ENCODE measurements at places on chromosomes 12 and 14.

DNA sequence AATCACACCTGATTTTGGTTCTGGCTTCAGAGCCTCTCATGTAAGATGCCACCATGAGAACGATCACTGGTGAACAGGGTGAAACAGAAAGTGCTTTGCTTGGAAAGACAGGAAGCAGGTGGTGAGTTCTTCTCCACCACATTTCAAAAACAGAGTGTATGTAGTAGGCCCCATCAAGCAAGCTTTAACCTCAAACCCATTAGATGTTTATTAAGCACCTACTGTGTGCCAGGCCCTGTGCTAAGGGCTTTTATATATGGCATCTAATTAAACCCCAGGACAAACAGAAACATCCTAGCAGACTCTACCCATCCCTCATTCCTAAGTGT, 47.8 kb upstream of the MED13L start:
- no peak for DNase-seq

- DNase-seq = no peak
Observed at GRCh38 chr12:48787791-48788523, 932 bp downstream of the ADCY6 start.

DNA sequence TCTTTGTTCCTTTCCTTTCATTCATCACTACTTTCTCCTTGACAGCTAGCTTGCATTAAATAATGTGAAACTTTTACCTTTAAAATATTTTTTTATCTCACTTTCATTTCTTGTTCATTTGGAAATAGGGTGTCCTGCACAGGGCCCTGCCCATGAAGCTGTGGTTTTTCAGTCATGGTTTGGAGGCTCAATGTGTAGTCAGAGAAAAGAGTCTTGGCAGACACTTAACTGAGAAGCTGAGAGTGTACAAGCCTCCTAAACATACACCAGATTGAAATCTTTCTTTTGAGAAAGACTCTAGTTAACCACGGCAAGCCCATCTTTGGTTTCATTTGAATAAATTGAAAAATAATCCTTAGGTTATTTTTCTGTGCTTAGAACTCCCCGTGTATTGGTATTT, 74.2 kb downstream of the KICS2 start:
- DNase-seq = no peak

DNA sequence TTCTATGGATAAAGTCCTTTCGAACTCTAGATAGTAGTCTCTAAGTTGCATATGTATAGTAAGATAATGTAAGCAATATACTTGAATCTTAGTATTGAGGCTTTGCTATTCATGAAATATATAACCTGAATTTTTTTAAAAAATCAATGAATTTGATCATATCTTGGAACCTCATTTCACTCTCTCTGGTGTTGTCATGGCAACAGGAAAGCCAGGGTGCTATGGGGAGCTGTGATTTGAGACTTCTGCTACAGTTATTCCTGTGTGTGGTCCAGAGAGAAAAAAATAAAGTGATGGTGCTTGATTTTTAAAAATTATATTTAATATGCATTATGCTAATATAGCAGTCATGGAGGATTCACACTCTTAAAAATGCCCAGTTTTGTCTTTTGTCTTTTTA, 508.0 kb downstream of the SNAPC1 start:
- no peak for DNase-seq

GRCh38 chr12:93857991-93858447, 180.8 kb downstream of the CRADD start:
- DNase-seq = no peak

GRCh38 chr14:62409169-62409568, 636.1 kb downstream of the KCNH5 start:
- DNase-seq = no peak

DNA sequence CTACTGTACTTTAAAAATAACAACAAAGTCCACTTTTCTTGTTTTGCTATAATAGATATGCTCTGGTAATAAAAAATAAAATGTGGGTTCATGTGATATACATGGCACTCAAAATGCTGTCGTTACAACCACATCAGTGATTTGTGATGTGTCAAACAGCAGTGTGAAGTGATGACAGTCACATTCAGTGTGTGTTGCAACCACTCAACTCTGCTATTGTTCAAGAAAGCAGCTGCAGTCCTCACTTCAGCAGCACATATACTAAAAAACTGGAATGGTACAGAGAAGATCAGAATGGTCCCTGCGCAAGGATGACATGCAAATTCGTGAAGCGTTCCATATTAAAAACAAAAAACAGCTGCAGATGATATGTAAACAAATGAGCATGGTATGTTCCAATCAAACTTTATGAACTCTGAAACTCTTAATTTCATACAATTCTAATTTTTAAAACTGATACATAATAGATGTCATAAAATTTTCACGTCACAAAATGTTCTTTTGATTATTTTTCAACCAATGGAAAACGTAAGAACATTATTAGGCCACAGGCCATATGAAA, 6.7 kb downstream of the TRMT5 start:
- DNase-seq = no peak

DNA sequence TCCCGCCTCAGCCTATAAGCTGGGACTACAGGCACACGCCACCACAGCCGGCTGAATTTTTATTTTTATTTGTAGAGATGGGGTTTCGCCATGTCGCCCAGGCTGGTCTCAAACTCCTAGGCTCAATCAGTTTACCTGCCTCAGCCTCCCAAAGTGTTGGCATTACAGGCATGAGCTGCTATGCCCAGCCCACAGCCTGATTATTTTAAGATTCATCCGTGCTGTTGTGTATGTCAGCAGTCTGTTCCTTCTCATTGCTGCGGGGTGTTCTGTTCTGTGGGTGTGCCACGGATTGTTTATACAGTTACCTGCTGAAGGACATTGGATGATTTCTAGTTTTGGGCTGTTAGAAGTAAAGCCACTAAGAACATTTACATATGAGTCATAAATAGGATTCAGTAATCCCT, 9.6 kb upstream of the EP400 start:
- no peak for DNase-seq

DNA sequence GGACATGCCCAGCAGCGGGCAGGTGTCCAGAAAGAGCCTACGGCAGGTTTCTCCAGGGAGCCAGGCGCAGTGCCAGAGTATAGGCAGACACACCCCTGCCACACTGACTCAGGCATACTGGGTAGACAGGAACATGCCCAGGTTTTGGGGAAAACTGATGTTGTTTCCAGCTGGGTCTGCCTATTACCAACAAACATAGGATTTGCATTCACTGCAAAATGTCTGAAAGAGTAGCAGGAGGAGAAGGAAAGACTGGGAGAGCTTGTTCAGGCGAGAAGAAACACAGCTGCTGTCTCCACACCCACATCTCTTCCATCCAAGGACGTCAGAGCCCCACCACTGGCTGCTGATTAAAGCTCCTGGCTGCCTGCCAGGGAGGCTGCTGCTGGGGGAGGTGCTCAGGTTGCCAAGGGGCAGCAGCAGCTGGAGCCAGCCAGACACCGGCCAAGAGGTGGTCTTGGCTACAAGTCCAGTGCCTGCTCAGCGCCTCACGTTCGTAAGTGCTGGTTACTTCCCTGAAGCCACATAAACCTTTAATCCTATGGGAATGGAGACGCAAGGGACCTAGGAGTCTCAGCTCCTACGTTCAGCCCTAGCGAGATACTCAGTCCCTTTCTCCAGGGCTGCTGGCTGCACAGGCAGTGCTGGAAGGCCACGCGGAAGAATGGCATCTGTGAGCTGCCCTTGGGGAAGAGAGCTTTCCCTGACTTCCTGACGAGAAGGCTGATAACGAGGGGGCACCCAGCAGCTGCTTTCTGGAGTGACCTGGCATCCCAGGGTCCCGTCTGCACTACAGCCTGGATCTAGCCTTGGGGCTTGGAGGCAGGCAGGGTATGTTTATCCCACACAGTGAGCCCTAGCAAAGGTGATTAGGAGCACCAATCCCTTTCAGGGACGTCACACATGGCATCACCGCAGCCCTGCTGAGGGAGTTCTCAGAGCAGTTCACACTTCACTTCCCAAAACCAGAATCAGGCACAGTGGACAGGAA, 58.1 kb downstream of the PLEKHG3 start:
- peak; percentile 64 for DNase-seq

- no peak for DNase-seq
Observed at GRCh38 chr14:71804992-71805391, 127.2 kb upstream of the RGS6 start.

GRCh38 chr14:20706657-20707355, 18.2 kb downstream of the ANG start:
- no peak for DNase-seq

GRCh38 chr14:43949400-43949799, 557.7 kb downstream of the FSCB start:
- no peak for DNase-seq

All from SW480 (cell line).